NCI-H524 (cell line): ENCODE measurements at places on chromosomes 11 and 22.
A peak's percentile ranks its signal among the peaks of the same experiment; 100 is the strongest.

DNA sequence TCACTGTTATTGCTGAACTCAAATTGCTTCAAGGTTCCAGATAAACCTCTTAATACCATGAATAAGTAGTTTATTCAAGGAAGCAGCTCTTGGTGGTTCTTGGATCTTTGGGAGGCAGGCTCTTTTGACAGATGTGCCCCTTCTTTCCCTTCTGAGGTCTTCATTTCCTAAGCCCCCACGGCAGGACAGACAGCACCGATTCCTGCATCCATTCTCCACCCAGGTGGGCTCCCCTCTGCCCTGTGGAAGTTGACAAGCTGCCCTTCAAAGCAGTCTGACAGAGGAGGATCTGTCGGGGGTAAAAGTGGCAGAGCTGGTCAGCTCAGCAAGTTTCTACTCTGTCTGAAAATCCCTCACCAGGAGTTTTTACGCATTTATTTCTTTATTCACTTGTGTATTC lies 605.3 kb upstream of the B3GAT1 start:
- no peak for DNase-seq

- DNase-seq = no peak
These were observed 98.6 kb downstream of the ARHGAP8 start for GRCh38 chr22:44850946-44851345.

DNA sequence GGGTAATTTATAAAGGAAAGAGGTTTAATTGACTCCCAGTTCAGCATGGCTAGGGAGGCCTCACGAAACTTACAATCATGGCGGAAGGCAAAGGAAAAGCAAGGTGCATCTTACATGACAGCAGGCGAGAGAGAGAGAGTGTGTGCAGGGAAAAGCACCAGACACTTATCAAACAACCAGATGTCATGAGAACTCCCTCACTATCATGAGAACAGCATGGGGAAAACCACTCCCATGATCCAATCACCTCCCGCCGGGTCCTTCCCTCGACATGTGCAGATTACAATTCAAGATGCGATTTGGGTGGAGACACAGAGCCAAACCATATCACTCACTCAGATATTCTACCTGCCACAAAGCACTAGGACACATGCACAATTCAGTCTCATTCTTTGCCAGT lies 48.1 kb upstream of the HMGXB4 start:
- peak; percentile 91 for DNase-seq

DNA sequence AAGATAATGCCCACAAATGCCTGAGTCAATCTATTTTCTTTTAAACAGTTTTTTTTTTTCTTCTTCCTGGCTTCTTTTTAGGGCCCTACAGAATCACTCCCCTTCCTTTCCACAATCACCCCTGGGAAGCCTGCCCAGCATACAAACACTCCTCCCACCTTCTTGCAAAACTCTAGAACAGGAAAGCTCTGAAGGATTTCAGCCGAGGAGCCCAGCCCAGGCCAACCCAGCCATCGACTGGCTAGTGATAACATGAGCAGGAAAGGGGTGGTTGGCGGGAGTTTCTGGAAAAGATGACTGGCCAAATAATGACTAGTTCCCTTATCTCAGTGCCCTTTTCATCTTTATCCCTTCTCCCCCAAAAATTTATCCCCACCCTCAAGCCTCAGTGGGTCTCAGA lies 68.2 kb downstream of the USP35 start:
- no peak for DNase-seq

GRCh38 chr11:12876988-12877387 lies 132.1 kb upstream of the RASSF10 start:
- no peak for DNase-seq
